ENCODE measurements at places on chromosomes 13 and 19. TPM values are rescaled to one million over a fixed set of nuclear protein-coding genes. Genes with fewer than 3 reads are reported as not detected.

The ZIC2 gene
- not detected for total RNA-seq

The MBD3L3 gene
- not detected for total RNA-seq

The PSG6 gene
- not detected for total RNA-seq

The ZNF610 gene
- 0.42 TPM for total RNA-seq

The BBC3 gene
- total RNA-seq: 42.0 TPM

The CYP2A6 gene
- total RNA-seq: 0.43 TPM

The ZNF534 gene
- not detected for total RNA-seq

The ACER1 gene
- 0.87 TPM for total RNA-seq

The CRX gene
- total RNA-seq: not detected

The SIRT2 gene
- total RNA-seq: 42.9 TPM

The LGALS16 gene
- total RNA-seq: not detected

The IFNL1 gene
- not detected for total RNA-seq

The PTPRS gene
- total RNA-seq: 2.5 TPM

The IQCN gene
- total RNA-seq: 28.3 TPM

The SPACA4 gene
- total RNA-seq: not detected

The LILRB5 gene
- total RNA-seq: 0.05 TPM

The SERP2 gene
- not detected for total RNA-seq

The LIM2 gene
- total RNA-seq: not detected

The SIGLEC11 gene
- total RNA-seq: 0.46 TPM

The GPC5 gene
- total RNA-seq: not detected

The PLK5 gene
- total RNA-seq: not detected

The CADM4 gene
- 0.23 TPM for total RNA-seq

The TMTC4 gene
- 9.3 TPM for total RNA-seq

The LMTK3 gene
- total RNA-seq: 19.2 TPM

The CD209 gene
- 0.32 TPM for total RNA-seq

The KIR3DL2 gene
- 6.1 TPM for total RNA-seq

The CLEC4G gene
- not detected for total RNA-seq

The TYROBP gene
- 428 TPM for total RNA-seq

The TGFBR3L gene
- 4.0 TPM for total RNA-seq

All from naive thymus-derived CD4-positive, alpha-beta T cell (primary cell).